HS-5 (cell line): ENCODE measurements at places on chromosomes 13 and 19.

DNA sequence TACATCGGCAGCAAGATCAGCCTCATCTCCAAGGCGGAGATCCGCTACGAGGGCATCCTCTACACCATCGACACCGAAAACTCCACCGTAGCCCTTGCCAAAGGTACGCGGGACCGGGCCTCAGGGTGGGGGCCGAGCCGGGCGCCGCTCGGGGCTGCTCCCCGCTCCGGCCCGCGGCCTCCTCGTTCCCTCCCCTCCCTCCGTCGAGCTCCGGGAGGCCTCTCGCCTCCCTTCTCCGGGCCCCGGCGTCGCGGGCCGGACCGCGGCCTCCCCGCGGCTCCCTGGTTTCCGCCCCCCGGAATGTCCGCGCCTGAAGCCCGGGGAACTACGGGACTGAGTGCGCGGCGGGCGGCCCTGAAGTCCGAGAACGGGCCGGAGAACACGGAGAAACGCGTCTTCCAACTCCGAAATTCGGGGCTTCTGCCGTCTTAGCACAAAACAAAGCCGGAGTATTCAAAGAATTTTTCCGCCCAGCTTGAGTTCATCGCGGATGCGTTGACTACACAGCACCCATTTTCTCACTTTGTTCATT lies 423 bp downstream of the LSM14A start:
- peak; percentile 26 for DNase-seq

DNA sequence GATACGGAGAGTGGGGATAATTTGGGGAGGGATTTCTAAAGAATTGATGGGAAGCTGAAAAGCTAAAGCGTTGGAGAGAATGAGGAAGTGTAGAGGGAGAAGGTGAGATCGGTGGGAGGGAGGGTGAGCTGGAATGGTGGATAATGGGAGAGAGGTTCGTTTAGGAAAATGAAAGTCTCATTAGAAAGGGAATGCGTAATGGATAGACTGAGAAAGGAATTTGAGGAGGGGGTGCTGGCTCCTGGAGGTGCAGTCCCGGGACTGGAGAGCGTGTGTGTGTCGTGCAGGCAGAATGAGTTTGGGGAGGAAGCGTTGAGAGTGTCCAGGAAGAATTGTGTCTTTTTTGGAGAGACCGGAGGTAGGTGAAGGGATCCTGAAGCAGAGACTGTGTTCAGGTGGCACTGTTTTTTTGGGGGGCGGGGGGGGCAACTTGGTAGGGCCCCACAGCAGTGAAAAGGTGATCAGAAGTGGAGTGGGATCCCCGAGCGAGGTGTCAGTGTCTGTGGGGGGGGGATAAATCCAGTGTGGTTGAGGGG lies 1.4 kb downstream of the ACTN4 start:
- DNase-seq = no peak

DNA sequence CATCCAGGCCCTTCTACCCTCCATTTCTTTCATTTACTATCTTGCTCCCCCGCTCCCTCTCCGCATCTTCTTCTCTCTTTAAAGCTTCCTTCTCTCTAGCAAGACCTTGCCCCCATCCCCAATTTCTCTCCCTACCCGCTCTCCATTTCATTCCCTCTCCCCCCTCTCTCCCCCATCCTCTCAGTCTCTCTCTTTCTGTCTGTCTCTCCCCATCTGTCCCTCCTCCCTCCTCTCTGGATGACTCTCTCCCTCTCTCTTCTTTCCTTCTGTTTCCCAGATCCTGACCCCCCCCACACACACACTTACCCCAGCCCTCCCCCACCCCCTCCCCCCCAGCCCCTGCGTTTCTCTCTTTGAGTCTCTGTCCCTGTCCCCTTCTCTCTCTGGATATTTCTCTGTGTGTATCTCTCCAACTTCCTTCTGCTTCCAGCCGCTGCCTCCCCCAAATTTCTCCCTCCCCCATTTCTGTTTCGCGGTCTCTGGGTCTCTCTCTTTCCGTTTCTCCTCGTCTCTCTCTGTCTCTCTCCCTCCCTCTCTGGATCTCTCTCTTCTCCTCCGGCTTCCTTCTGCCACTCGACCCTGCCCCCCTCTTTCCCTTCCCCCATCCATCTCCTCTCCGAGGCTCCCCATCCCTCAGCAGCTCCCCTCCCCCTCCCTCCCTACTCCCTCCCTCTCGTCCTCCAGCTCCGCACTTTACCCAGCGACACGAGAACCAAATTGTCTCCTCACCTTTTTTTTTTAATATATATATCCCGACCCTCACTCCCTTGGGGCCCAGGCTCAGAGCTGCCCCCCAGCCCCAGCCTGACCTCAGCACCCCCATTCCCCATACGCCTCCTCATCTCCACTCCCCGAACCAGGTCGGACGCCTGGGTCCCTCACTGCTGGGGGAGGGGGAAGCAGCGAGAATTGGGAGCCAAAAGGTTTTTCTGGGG lies 3.6 kb upstream of the CACNG8 start:
- DNase-seq = no peak

DNA sequence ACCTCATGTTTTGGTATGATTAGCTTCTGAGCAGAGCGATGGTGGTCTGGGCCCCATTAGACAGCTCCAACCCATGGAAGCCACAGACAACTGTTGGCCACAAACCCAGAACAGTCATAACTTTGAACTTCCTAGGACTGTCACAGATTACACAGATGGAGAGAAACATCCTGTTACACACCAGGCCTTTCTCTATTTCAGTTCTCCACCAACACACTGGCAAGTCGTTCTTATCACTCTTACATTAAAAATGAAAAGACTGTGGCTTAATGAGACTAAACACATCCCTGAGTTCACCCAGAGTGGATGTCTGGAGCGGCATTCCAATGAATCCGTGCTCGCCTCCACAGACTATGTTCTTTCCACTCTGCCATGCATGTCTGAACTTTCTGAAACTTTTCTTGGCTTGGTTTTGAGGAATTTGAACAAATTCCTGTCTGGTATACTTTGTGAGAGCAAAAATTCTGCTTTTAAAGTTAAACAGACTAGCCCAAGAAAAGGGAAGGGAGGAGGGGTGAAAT lies 109.1 kb downstream of the NALCN start:
- no peak for DNase-seq

GRCh38 chr19:52094526-52095130 lies 937 bp downstream of the ZNF841 start:
- DNase-seq = no peak

DNA sequence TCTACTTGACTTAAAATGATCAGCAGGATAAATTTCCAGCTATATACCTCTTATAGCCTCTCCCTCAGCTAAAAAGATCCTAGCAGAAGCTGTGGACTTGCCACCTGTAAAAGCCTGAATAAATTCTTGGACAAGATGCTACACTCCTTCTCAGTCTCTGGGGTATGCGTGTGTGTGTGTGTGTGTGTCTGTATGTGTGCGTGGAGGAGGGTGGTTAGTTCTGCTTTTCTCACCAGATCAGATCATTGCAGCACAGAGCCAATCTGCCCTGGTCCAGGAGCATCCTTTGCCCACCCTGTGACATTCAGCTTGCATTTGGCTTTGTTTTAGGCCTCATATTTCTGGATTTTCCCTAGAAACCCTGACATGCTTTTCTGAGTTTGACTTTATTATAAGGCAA lies 438.3 kb downstream of the RFC3 start:
- no peak for DNase-seq

DNA sequence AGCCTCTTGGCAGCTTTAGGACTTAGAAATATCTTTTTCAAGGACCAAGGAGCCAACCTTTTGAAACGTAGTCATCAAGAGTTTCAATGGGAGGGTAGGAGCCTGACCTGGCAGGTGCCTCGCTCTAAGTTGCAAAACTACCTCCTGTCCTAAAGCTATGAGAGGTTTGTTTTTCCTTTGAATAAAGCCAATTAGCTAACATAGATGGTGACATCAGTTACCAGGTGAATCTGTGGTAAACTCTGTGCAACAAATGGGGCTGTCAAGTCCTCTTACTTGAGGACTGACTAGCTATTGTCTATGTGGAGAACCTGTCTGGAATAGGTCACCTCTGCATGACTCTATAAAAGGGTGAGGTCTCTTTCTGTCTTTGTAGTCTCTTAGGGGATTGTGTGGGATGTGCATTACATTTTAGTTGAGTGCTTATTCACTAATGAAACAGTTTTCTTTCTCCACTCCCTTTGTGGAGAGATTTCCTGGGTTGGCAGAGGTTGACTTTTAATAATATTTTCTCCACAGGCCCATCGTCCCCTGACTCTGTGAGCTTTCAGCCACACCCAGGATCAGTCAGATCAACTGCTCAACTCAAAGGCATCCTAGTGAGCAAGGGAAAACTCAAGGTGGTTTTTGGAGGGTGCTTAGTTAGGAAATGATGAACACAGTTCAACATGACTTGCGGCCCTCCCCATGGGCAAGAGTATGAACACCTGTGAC lies 9.9 kb downstream of the ARL11 start:
- no peak for DNase-seq

- no peak for DNase-seq
Measured at GRCh38 chr13:44542361-44542760, 33.8 kb downstream of the TSC22D1 start.

- DNase-seq = no peak
Measured at GRCh38 chr19:5953030-5953589, 24.8 kb downstream of the RANBP3 start.
